ENCODE measurements at places on chromosomes 7 and 10. TPM values are rescaled to one million over a fixed set of nuclear protein-coding genes. Genes with fewer than 3 reads are reported as not detected.

Gene VWDE
- total RNA-seq: 1.5 TPM

Gene GRM8
- not detected for total RNA-seq

DNA sequence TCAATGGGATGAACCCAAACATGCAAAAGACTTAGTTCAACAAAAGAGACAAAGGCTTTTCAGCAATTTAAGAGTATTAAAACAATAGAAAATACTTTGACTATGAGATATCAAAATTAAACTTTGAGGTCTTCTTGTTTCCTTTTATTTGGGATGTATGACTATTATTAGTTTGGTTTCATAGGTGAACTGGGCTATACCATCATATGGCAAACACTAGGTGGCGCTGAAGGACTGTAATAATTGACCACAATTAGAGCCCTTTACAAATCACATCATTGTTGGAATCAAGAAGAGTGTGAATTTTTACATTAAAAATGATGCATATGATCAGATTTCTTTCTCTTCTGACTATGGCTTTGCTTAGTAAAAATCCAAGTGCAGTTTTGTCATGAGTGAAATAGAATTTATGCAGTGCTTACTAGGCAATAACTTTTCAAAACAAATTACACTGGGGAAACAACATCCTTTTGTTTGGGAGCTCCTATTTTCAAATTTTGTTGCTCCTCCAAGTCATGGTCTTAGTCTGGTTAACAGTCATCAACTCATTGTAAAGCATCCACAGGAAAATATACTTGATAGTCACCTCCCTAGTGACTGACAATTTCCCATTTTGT, 14.7 kb upstream of the NXPH1 start:
- no peak for DNase-seq

Gene SCIN
- total RNA-seq: 0.47 TPM

Gene SAMD9L
- total RNA-seq: 18.6 TPM

DNA sequence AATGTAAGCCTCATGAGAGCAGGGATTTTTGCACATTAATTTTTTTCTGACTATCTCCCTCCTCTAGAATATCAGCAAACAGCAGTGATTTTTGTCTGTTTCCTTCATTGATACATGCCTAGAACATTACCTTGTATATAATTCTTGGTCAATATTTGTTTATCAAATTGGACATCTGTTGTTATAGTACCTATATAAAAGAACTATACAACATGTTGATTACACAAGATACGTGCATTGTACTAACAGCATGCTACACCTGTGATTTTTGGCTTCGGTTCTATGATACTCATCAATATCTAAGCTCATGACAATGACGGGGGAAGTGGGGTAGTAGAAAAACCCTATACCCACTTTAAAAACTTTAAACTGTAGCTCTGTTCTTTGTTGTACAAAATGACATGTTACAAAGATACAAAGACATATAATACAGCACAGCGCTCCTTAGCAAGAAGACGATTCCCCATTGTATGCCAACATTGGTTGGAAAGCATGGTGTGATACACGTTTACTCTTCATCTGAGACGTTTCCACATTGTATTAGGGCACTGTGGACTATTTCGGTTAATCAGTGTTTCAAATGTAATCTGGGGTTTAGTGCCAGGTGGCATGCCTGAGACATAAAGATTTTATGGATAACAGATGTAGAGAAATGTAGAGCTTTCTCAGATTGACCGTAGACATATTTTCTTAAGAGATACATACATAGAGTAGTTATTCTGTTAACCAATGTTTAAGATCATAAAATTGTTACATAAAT, 70.5 kb upstream of the FOXP2 start:
- no peak for DNase-seq

DNA sequence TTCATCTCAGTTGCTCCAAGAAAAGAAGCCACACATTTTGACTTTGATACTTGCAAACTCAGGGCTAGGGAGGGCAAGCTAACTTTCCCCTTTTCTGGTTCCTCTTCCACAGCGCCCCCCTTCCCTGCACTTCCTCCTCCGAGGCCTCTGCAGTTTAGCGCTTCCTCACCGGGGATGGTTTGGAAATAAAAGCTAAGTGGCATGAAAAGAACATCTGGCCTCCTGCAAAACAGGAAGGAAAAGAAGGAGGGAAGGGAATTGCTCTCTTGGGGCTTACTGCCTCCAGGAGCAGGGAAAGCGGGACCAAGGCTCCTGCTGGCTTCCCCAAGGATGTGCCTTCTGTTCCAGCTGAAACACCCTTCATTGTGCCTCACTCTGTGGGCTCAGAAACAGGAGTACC, 42.3 kb downstream of the PRKCQ start:
- DNase-seq: no peak

- DNase-seq: no peak
These were observed 26.1 kb upstream of the GPAM start for GRCh38 chr10:112209684-112210131.

DNA sequence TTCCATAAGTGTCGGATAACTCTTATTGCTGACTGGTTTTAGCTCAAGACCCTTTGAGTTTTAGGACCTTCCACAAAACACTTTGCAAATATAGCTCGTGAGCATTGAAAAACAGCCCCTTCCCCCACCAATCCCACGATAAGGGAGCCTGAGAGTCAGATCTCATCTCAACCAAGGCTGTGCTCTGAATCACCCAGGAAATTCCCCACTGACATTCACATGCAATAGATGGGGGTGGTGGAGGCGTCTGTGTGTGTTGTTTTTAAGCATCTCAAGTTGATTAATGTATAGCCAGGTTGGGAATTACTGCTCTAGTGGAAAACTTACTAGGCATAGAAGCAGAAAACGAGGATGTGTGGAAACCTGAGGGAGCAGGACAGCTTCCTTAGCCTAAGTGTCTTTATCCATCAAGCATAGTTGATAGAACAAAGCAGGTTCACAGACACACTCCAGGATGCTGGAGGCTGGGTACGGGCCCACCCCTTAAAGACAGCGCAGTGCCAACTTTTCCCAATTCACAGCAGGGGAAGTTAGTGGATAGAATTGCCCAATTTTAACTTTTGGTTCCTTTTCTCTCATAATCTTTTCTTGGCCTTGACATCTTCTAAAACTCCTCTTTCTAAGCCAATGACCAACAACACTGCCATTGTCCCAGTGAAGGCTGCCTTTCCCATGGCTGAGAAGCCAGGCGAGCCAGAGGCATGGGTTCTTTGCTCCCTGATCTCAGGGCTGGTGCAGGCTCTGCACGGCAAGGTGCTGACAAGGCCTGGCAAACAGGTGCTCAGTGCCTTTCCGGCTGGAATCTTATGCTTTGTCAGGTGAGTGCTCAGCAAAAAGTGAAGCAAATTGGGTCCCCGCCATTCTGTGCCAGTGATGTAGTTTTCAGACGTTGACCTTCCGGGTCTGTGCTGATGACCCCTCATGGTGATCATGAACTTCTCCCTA, 98.5 kb upstream of the INSIG1 start:
- peak; percentile 38 for DNase-seq

Gene DKK1
- not detected for total RNA-seq

DNA sequence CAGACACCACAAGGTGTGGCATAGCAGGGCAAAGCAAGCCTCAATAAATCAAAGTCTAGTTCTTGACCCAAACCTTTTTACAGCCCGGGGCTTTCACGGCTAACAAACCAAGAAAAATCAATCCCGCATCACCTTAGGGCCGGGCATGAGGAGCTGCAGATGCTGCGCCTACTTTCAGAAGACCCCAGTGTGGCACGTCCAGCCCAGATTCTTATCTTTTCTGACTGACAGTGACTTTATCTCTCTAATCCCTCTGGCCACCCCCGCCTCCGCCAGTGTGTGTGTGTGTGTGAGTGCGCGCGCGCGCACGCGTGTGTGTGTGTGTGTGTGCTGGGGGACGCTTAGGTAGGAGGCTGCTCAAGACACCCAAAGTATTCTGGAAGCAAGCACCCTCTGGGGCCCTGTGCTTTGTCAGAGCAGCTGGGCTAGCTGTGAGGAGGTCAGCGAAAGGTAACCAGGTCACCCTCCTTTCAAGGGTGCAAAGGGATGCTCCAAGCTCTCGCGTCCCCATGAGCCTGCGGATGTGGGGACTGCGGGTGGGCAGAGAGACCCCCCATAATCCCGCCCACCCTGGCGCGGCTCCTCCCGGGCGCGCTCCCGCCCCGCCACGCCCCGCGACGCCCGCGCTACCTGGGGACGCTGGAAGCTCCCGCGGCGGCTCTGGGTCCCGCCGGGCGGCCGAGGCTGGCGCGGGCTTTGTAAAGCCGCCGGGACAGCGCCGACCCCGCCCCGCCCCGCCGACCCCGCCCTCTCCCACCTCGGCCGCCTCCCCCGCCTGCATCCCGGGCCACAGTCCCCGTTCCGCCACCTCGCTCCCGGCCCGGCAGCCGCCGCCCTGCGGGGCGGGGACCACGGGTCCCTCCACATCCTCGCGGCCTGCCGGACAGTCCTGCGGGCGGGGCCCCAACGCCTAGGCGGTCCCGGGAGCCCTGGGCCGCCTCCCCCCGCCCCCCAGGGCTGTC, 57.1 kb upstream of the RHOBTB1 start:
- DNase-seq: peak; percentile 3

- peak; percentile 28 for DNase-seq
These were observed 44.3 kb downstream of the MACC1 start for GRCh38 chr7:20172736-20173334.

GRCh38 chr10:48958598-48959190, 19.1 kb upstream of the LRRC18 start:
- DNase-seq: no peak

Gene SPDYE9
- not detected for total RNA-seq

DNA sequence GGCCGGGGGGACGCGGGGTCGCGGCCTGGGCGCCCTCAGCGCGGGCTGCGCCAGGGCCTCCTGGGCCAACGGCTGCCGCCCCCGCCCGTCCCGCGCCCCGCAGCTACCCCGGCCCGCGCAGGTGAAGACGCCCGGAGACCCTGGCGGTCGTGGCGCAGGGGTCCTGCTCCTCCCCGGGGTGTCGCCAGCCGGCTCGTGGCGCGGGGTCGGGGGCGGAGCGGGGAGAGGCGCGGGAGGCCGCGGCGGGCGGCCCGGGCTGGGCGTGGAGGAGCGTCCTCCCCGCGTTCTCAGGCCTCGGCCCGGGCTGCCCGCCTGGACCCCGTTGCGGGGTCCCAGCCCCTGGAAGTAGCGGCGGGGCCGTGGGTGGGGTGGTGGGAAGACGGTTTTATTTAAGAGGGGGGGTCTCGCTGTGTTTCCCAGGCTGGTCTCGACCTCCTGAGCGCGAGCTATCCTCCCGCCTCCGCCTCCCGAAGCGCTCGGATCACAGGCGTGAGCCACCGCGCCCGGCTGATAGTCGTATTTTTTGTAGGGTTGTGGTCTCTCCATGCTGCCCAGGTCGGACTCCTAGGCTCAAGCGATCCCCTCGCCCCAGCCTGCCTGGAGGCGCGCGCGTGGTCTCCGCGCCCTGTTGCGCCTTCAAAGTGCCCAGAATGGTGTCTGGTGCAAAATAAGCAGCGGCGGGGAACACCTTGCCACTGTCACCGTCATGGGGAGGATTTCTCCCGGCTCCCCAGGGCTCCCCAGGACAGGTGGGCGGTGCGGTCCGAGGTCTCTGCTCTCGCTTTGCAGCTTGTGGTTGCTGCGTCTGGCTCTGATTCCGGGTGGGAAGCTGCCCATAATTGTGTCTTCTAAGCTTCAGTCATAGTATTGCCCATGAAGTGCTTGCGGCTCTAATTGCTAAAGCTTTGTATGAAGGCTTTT, 15.3 kb upstream of the SUN1 start:
- DNase-seq: peak; percentile 73
